ENCODE measurements at places on chromosomes 5 and 9.

GRCh38 chr9:93679536-93680442, 103.4 kb downstream of the PHF2 start:
- no peak for DNase-seq

- DNase-seq, result no peak
Observed at GRCh38 chr9:88741335-88741734, 206.4 kb downstream of the NXNL2 start.

- DNase-seq, result no peak
Observed at GRCh38 chr5:148820461-148821395, 5.7 kb upstream of the ADRB2 start.

GRCh38 chr9:20315677-20316076, 306.6 kb downstream of the MLLT3 start:
- DNase-seq, result no peak

- no peak for DNase-seq
Observed at GRCh38 chr5:115379622-115380344, 83.3 kb upstream of the CCDC112 start.

- no peak for DNase-seq
Observed at GRCh38 chr9:37509536-37509935, 23.8 kb downstream of the POLR1E start.

GRCh38 chr9:97473717-97474116, 27.7 kb upstream of the TMOD1 start:
- no peak for DNase-seq

DNA sequence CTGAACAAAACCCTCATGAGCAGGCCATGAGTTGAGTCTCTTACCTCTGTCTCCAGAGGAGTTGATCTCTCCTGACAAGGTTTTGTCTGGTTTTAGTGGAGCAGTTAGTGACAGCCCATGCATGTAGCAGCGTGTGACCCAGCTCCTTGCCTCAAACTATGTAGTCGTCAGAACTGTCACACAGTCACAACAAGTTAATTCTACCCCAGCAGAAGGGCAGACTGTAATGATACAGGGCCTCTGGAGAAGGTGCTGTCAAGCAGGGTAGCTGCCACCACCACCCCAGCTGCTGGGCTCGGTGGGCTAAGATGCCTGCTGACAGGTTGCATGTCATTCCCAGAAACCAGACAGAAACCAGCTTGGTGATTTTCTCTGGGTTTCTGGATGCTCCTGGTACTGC, 194.5 kb downstream of the PSAT1 start:
- no peak for DNase-seq

DNA sequence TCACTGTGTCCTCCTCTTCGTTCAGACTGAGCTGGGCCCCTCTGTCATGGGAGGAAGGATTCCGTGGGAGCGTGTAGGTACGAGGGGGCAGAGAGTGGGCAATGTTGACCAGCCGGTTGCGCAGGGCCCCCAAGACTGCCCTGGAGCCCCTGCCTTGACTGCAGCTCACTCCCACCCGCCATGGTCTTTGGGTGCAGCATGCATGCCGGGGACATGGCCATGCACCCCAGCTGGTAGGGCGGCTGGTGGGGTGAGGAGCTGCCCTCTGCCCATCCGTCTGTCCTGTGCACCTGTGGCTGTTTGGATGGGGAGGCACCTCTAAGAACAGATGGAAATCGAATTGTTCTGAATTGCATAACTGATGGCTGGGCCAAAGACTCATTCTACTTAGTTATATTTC, 42.6 kb upstream of the NPR3 start:
- DNase-seq, result no peak

GRCh38 chr9:82538634-82539033, 524.3 kb downstream of the RASEF start:
- no peak for DNase-seq

- no peak for DNase-seq
Observed at GRCh38 chr9:4997196-4997595, 12.1 kb downstream of the JAK2 start.

- DNase-seq, result no peak
Observed at GRCh38 chr9:134585746-134586706, 55.6 kb upstream of the COL5A1 start.

GRCh38 chr9:123421186-123421585, 65.2 kb downstream of the CRB2 start:
- DNase-seq, result no peak

- DNase-seq, result no peak
Observed at GRCh38 chr9:131971482-131972074, 108.1 kb downstream of the MED27 start.

DNA sequence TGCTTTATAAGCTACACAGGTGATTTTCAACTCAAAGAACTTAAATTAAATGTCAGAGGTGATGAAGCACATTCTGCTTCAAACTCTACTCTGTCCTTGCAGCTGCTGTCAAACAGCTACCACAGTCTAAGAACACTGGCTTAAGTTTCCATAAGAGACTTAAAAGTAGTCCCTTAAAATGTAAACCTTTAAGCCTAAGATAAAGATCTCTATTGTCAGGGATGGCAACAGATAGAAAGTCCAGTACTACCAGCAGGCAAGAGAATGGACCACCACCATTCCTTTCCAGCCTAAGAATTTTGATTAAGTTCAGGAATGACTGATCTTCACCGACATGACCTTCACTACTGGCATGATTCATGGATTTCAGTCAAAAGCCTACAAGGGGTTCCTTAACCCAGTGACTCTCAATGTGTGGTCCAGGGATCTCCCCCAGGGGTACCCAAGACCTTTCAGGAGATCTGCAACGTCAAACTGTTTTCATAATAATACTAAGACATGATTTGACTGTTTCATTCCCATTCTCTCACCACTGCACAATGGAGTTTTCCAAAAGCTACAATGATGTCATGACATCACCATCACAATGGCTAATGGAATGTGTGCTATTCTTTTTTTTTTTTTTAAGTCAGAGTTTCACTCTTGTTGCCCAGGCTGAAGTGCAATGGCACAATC, 41.1 kb upstream of the PLPP6 start:
- no peak for DNase-seq

GRCh38 chr9:114271556-114272510, 51.1 kb upstream of the ORM1 start:
- no peak for DNase-seq

DNA sequence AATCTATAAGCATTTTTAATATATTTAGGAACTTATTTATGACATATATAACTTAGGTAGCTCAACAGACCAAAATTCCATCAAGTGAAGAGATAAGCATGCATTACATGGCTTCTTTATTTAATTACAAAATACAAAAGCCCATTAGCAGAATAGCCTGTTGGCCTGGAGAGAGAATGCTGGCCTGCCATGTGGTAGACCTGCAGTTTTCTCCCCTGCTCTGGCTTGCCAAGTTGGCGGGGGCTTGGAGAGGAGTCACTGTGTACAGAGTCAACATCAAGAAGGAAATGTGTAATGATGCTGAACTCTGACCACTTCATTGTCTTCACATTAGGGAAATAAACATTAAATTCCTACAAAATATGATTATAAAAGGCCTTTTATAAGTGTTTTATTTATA, 69.8 kb upstream of the CNTLN start:
- DNase-seq, result no peak
